ENCODE measurements at places on chromosomes 2 and 18. TPM values are rescaled to one million over a fixed set of nuclear protein-coding genes. Genes with fewer than 3 reads are reported as not detected.

GRCh38 chr2:237669283-237669627, 41.9 kb downstream of the LRRFIP1 start:
- DNase-seq, result no peak

DNA sequence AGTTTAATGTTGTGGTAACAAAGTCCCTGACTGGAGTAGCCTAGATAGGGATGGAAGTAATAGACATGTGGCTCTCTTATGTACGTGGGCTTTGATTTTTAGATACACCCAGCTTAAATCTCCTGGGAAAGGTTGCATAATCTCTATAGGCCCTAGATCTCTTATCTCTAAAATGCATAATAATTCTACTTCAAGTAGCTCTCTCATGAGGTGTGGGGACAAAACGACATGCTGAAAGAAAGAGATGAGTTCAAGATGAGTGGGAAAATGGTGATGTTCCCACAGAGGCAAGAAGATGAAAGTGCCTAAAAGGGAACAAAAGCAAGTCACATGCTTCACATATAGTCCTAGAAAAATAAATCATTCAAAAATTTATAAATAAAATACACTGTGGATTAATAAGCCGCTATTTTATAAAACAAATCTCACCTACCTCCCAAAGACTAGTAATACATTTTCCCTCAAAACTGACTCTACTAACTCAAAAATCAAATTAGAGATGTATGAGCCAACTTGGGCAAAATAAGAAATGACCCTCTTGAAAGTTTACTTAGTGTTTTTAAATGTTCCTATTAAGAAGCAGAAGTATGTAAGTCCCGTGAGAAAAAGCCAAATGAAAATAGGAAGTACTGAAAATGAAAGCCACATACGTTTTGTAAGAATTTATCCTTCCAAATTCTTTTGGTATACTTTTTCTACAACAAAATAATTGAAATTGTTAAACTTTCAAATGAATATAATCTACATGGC, 148.2 kb upstream of the ITGA4 start:
- peak; percentile 73 for DNase-seq

DNA sequence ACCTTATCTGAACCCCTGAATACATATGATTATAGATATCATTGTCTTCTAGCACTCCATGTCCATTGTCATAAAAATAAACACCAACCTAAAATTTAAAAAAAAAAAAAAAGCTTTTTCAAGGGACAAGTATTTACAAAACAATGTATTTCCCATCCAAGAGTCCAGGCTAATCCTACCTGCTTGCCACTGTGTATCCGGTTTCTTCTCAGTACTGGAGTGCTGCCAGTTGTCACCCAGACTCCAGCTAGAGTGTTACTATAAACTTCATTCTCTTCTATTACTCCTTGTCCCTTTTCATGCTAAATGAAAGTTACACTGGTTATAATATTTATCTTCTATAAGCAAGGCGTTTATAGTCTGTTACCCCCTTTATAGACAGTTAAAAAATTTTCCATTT, 35.8 kb downstream of the MSH6 start:
- no peak for DNase-seq

DNA sequence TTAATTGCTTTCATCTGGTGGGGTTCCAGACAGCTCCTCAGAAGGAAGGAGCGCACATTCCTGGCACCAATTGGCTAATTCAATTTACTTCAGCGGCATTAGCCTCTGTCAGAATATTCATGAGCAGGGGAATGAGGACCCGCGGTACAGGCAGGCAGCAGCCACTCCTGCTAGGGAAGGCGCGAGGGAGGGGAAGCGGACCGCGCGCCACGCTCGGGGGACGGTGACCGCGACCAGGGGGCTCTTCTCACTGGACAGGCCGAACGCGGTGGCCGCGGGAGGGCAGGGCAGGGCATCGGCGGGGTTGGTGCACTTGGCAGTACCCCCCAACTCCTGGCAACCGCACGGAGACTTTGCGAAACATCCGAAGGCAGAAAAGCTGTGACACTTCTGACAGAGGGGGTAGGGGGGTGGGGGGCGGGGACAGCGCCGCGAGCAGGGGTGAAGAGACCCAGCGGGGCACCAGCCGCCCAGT, at the start of gene CDH20:
CDH20 (plus strand) TSS at position 160 of the 475 bp plus-strand sequence.
- no peak for DNase-seq

GRCh38 chr2:225296951-225297350, 102.6 kb upstream of the NYAP2 start:
- no peak for DNase-seq

GRCh38 chr2:221153226-221153625, 418.9 kb downstream of the EPHA4 start:
- DNase-seq, result no peak

DNA sequence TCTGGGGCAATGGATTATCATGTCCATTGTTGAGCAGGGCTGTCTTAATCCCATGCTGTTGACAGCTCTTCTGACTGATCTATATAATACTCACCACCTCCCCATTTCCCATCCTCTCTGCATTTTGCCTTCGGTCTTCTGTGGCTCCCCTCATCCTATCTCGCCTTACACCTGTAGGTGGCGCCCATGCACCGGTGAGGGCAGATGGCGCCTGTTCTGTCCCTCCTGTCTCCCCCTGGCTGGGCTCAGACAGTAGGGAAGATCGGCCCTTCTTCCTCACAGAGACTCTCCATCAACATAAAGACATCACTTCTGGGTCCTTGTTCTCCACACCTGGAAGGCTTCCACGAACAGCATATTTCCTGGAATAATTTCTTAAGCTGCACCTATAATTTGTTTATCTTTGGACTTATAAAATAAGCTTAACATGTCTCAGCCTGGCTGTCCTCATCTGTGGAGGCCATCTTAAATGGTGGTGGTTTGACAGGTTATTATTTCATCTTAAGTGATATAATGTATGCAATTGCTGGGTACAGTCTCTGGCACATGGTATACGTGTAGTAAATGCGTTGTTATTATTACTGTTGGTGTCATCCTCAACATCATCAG, 10.9 kb upstream of the CDH20 start:
- DNase-seq, result peak; percentile 57

DNA sequence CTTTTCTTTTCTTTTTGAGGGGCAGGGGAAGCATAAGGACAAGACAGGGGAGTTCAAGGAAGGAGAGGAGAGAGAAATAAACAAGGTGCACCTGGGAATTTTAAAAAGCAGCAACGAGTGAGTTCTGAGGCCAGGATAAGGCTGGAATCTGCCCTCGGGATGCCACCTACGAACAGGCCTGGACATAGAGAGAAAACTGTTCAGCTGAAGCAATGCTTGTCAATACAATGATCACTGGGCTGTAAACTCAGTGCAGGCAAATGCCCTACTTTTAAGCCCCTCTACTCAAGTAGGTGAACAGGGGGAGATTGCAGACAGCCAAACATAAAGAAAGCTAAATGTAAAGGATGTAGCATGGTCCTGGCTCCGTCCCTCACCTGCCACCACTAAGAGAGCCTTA, 330.5 kb downstream of the ETAA1 start:
- no peak for DNase-seq

DNA sequence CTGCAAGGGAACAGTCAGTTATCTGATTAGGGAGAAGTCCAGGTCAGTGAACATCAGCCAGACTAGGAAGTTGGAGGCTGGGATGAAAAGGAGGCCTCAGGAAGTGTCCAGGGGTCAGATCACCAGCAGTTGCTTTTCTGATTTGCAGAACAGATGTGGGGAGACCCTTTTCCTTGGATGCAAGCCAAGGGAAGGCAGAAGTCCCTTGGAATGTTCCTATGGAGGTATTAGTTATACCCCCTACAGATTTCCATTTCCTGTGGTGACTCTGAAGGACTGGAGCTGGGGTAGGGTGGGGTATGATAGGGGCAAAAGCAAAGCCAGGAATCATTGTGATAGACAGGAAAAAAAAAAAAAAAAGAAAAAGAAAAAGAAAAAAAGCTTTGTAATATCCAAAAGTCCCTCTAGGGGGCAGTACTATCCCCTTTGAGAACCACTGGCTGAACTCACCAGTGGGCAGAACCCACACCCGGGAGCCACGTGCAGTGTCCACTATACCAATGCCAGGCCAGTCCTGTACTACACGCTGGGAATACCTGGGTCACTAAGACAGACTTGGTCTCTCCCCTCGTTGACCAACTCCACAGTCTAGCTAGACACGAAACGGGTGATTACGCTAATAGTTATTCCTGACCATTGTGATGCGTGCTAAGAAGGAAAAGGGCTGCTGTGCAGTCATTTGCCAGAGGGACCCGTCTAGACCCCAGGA, 7.4 kb downstream of the DYSF start:
- DNase-seq, result no peak

DNA sequence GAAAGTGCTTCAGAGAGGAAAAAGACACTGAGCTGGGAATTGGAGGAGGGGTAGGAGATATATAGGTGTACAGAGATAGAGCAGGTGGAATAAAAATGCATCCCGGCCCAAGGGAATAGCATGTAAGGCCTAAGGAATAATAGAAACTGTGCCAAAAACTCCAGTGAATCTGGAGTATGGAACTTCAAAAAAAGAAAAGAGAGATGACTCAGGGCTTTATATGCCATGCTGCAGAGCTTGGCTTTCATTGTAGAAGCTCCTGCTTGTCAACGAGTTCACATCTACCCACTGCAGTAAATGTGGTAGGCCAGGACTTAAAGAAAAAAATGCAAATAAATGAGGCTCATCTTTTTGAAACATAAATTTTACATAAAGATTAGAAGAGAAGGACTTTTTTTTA, 131.8 kb downstream of the MREG start:
- no peak for DNase-seq

- no peak for DNase-seq
Observed at GRCh38 chr2:215161301-215161829, 22.9 kb upstream of the ABCA12 start.

- no peak for DNase-seq
Observed at GRCh38 chr2:32768387-32769174, 140.7 kb downstream of the TTC27 start.

Gene DNER
- total RNA-seq, result not detected

Gene DSG2
- not detected for total RNA-seq

Gene TUBA3E
- not detected for total RNA-seq

Gene BMP10
- total RNA-seq, result not detected

Gene SERPINB11
- total RNA-seq, result not detected

Gene SEPTIN2
- 270 TPM for total RNA-seq

Gene C2orf80
- total RNA-seq, result not detected

Measured in B cell (primary cell).